ENCODE measurements at places on chromosomes 16 and 17.

DNA sequence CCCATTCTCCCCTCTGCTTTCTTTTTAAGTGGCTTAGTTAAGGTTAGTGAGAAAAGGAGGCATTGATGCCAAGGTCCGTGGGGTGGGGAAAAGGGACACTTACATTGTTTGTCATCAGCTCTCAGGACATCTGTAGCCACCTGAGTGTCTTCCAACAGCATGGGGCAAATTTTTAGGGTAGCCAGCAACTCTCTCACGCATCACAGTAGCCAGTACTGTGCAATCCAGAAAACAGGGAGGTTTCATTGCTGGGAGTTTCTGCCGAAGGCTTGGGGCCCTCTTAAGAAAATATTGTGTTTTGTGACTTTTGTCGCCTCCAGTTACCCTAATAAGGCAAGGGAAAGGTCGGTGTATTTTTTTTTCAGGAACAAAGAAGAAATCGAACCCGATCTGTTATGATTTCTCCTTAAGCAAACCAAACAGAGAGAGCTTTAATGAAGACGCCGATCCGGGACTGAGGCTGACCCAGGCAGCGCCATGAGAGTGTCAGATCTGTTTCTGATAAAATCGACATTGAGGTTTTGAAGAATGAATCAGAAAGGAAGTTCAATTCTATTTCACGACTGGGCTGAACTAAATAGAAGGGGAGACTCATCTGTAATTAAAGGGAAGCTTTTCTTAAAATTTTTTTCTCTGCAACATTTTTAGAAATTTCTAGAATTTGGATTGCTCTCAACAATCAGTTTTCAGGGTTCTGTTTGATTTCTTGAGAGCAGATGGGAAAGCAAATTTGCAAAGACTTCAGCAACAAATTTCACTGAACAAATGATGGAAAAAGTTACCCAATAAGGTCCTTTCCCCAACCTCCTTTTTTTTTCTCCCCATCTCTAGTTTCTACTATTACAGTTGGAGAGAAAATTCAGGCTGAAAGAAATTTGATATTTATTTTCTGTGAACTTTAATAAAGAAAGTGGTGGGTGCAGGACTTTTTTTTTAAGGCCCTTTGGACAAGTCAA is 144.7 kb upstream of the IRX3 start:
- no peak for DNase-seq

DNA sequence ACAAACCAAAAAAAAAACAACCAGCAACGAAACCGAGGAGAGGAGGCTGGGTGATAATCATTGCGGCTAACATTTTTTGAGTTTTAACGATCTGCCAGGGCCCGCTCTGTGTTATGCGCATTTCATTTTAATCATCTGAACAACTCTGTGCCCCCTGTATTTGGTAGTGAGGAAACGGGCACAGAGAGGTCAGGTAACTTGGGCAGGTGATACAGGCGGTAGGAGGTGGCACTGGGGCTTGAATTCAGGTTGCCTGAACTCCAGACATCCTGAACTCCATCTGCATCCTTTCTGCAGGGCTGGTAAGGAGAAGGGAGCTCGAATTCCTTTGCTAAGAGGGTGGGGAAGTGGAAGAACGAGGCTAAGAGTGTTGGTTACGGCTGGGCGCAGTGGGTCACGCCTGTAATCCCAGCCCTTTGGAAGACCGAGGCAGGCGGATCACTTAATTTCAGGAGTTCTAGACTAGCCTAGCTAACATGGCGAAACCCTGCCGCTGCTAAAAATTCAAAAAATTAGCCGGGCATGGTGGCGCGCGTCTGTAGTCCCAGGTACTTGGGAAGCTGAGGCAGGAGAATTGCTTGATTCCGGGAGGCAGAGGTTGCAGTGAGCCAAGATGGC is 1.1 kb downstream of the CLUAP1 start:
- no peak for DNase-seq

DNA sequence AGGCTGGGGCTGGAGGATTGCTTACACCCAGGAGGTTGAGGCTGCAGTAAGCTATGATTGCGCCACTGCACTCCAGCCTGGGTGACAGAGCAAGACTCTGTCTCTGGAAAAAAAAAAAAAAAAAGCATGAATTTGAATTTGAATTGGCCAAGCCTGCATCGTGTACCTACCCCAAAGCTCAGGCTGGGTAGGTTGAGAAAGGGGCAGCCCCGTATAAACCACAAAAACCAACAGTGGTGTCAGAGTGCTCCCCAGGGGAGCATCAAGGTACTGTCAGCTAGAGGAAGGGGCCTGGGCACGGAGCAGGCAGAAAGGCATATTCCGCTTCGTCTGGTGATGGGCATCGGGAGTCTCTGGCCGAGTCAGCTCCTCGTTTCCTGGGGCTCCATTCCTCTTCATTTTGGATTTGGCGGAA is 40.9 kb downstream of the RAP1GAP2 start:
- DNase-seq = no peak

DNA sequence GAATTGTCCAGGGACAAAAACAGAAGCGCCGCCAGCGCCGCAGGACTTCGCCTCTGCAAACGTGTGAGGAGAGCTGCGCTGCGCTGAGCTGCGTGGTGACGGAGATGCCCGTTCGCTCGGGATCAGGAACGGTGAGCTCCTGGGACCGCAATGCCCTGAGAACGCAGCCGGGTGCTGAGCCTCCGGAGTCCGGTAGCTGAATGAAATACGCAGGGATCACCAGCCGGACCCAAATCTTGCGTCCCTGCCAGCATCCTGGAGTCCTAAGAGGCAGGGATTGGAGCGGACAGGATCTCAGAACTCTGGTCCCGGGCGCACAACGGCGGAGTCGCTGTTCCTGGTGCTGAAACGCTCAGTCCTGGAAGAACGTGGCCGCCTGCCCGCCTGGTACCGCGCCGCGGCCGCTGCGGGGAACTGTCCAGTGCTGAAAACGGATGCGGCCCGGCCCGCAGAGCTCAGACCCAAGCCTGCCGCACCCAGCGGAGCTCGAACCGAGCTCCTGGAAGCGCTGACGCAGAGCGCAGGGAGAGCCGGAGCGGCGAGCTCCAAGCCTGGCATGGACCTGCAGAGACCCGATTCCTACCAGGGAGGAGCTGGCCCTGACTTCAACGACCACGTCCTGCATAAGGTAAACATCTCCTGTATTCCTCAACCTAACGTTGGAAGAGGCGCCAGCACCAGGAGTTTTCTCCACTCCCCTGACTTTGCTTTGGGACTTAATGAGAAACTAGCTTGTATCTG is 41.5 kb downstream of the CD300LF start:
- DNase-seq = no peak

GRCh38 chr16:50137268-50137667 is 15.8 kb upstream of the TENT4B start:
- DNase-seq = no peak

GRCh38 chr17:61091096-61091495 is 308.5 kb upstream of the TBX2 start:
- DNase-seq = no peak

DNA sequence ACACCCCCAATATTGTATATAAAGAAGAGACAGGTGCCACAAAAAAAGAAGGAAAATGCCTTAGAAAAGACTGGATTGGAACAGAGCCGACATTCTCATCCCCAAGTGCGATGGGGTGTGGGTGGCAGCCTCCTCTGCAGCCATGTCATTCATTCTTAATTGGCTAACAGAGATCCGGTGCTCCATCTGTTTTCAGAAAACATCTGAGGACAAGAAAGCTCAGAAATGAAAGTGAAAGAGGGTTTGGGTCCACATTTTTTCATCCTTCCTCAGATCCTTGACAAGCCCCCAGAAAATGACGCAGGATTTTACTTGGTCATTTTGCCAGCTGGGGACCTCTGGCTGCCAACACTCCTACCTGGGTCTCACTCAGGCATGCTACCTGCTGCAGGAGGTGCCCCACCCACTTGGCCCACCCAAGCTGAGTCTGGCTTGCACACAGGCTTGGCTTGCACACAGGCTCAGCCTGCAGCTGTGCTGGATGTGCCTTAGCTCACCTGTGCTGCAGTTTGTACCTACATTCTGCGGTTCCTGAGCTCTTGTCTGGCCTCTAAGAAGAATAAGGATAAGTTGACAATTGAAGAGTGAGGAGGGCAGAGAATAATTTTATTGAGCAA is 21.9 kb downstream of the KIF2B start:
- no peak for DNase-seq

DNA sequence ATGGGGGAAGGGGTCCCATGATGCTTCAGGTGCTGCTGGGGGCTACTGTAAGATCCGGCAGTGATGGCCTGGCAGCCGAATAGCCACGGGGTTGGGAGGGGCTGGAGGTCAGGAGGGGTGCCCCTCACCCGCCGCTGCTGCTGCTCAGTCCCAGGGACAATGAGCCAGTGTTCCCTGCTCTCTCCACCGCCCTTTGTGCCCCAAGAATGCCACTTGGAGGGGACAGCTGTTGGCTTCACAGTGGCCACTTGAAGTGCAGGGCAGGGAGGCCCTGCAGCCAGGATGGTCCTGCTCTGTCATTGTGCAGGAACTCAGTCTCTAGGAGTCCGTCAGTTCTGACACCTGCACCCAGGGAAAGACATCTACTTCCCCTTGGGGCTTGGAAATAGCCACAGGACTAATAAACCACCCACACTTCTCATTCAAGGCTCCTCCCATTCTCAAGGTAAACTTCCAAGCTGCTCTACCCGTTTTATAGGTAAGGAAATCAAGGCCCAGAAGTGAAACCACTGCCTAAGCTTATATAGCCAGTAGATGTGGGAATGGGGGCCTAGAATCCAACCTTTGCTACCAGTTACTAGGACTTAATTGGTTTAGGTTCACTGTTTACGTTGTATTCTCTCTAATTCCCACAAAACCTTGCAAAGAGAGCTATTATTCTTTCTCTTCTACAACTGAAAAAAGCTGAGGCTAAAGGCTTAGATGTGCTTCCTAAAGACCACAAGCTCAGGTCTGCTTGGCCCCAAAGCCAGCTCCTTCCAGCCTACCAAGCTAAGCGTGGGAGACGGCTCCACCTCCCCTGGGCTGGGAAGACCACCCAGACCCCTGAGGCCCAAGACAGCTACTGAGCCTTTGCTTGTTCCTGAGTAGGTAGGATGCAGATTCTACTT is 6.2 kb upstream of the CPSF4L start:
- peak; percentile 92 for DNase-seq

DNA sequence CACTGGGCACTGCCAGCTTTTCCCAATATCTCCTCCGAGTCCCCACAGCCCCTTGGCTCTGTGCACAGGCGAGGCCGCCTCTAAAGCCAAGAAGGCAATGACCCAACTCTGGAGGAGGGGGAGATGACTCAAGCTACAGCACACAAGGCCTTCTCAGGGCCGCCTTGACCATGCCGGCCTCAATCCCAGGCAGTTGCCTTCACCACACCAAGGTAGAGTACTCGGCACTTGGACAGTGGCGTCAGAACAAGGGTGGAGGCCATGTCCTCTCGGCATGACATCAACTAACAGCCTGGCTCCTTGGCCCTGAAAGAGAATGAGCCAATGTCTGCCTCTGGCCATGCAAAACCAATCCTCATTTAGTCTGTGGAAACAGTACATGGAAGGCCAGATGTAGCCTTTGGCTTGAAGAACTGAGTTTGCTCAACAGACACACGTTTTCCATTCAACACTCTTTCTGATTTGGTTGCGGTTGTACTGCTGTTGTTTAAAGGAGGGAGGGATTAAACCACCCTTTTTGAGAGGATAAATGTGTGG is 139.6 kb downstream of the XYLT1 start:
- no peak for DNase-seq

GRCh38 chr16:84786605-84787262 is 33.1 kb upstream of the CRISPLD2 start:
- no peak for DNase-seq

DNA sequence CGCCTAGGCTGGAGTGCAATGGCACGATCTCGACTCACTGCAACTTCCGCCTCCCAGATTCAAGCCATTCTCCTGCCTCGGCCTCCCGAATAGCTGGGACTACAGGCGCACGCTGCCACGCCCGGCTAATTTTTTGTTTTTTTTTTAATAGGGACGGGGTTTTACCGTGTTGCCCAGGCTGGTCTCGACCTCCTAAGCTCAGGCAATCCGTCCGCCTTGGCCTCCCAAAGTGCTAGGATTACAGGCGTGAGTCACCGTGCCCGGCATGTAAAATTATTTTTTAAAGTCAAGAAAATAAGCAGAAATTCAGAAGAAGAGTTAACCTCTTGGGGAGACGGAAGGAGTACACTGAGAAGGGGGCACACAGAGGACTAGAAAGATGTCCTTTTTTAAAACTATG is 27.5 kb downstream of the CDYL2 start:
- no peak for DNase-seq

DNA sequence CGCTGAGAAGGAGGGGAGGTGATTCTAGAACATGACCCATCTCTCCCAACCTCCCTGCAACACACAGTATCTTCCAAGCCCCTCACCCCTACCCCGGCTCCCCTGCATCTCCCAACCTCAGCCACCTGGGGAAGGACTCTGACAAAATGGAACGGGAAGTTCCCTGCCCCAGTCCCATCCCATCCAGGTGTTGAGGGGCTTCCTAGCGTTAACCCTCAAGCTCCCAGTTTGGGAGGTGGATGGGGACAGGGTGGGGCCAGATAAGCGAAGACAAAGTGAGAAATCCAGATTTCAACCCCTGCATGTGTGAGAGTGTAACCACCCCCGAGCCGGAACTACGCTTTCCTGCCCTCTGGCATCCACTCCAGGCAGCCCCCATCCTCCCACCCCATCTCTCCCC is 1.8 kb downstream of the ZSCAN10 start:
- DNase-seq = no peak

Measured in globus pallidus (tissue), 1 donor.